ENCODE measurements at places on chromosomes 7 and 10.

DNA sequence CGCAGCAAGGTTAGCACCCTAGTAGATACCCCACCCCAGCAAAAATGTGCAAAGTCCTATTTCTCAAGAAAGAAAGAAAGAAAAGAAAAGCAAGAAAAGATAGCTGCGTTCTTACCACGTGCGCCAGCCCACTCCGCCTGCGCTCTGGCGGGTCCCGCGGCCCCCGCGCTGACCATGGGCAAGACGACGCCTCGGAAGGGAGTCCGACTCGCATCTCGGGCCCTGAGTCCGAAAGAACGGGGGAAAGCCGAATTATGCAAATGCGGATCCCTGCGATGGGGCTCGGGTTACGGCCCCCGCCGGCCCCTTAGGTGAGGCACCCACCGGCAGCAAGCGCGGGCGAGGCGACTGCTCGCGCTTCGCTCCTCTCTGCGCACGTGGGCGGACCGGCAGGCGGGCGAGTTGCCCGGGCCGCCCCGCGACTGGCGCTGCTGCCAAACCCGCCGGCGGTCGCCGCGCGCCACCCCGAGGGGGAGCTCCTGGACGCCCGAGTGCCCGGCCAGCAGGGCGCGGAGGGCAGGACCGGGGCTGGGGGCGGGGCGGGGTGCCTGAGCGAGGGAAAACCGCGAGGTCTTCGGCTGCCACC lies 2.4 kb upstream of the EGR2 start:
- DNase-seq, result no peak

DNA sequence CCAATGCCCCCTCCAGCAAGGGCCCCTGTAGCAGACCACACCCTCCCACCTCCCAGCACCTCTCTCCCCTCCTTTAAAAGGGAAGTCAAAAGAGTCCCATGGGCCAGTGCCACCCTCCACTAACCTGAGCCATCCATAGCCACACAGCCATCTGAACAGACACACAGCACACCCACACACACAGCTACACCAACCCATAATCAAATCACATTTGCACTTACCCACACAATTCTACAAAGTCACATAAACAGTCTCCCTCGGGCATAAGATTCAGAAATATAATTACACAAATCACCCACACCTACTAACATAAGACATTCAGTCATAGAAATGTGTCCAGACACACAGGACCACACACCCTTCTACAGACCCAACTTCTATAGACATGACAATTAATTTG lies 96.3 kb downstream of the HIF1AN start:
- no peak for DNase-seq

- DNase-seq, result no peak
These were observed 280.5 kb downstream of the ELFN1 start for GRCh38 chr7:1950452-1951158.

DNA sequence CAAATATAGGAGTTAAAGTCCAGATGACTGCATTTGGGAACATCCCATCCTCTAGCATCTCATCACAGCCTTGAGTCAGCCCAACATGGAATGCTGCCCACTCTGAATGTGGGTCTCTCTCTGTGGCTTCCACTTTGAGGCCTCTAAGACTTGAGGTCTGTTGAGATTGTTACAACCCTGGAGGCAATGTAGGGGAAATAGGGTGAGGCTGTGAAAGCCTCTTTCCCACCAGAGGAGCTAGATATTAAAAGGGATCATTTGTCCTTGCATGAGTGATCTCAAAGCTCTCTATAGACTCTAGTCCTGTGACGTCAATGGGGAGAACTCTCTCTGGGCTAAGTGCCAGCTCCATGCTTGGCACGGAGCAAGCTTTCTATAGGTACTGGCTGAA lies 6.4 kb upstream of the GOLGA7B start:
- DNase-seq, result peak; percentile 88

DNA sequence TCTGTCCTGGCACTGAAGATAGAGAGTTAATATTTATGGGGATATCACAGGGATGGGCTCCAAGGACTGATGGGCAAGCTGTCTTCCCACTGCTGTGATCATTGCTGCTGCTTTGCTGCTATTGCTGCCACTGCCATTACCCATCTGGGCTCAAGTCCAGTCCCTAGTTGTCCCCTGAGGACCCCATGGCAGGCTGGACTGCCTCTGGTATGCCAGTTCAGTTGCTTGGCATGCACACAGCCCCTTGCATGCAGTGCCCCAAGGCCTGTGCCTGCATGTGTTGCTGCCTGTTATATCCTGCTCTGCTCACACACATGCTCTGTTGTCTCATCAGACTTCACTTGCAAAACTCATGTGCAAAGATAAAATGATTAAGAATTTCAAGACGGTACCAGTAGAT lies 109.5 kb downstream of the ADRA2A start:
- no peak for DNase-seq

DNA sequence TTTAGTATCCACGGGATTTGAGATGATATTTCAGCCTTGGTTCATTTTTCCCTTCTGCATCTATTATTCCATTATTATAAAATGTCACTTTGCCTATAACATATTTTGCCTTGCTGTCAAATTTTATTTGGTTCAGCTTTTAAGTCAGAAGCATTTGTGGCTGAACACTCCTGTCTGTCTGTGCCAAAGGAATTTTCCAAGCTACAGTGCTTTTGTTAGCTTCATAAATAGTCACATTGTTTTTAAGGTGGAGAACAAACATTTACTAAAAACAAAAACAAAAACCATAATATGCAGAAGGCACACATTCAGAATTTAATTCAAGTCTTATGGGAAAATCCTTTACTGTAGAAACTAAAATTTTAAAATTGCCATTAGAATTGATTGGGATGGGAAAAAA lies 33.8 kb upstream of the ELMO1 start:
- no peak for DNase-seq

All from MCF 10A (cell line).